ENCODE measurements at places on chromosomes 7 and 10.

GRCh38 chr10:58444876-58445275 is 59.7 kb downstream of the TFAM start:
- DNase-seq = no peak

DNA sequence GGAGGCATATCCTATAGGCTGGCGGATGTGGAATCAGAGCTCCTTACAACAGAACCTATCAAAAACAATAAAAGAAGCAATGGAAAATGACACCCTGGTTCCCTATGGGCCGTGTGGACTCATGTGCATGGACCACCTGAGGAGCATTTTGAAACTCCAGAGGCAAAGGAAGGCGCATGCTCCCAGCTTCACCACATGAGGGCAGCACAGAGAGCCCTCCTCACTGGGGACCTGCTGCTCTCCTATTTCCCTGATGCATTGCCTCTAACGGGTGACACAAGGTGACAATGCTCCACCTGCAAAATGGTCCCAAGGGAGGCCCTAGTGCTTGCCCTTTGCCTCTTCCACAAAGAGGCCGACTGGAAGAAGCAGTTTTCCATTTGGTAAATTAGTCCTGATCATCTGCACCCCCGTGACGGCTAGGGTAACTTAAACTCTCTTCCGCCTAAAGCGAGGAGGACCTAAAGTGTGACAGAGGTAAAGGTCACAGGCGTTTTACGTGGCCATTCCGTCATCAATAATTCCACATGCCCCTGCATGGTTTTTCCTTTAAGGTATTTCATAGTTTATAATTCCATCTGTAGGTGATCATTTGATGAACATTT is 67.7 kb downstream of the GPAM start:
- DNase-seq = peak; percentile 22

- DNase-seq = no peak
Measured at GRCh38 chr10:113104047-113104446, 154.0 kb downstream of the TCF7L2 start.

DNA sequence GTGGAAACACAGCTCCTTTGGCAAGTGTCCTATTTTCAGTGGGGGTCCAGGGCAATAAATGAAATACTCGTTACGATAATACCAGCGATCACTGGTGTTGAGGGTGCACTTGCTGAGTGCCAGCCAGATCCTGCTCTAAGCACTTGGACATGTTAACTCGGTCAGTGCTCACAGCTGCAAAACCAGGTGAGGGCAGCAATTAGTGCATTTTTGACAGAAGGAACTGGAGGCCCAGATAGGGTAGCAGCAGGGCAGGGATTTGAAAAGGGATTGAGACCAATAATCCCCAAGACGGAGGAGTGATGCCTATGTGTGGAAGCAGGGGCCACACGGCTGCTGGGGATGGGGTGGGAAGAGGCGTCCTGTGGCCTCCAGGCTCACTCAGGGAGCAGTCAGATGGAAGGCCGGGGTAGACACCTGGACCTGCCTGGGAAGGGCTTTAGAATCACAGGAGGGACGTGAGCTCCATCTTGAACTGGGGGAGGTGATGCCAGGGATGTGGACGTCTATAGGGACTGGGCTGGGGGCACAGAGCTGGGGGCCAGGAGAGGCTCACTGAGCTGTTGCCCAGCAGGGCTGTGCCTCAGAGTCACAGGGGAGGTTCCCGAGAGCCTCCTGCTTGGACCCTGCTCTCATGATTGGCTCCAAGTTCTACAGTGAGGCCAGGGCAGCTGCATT is 14.3 kb downstream of the PTPRE start:
- DNase-seq = no peak

DNA sequence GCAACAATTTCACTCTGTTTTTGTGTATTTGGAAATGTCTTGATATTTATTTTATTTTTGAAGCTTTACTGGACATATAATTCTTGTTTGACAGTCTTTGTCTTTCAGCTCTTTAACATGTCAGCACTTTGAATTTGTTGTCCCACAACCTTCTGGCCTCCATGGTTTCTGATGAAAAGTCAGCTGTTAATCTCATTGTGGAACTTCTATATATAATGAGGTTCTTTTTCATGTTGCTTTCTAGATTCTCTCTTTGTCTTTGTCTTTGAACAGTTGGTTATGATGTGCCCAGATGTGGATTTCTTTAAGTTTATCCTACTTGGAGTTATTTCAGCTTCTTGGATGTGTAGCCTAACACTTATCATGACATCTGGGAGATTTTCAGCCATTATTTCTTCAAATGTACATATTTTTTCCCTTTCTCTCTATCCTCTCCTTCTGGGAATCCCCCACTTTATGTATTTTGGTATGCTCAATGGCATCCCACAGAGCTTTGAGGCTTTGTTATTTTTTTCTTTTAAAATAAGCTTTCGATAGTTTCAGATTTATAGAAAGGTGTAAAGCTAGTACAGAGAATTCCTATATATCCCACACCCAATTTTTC is 9.5 kb upstream of the LMTK2 start:
- DNase-seq = no peak

- no peak for DNase-seq
Measured at GRCh38 chr7:40506158-40506557, 371.4 kb downstream of the SUGCT start.

- peak; percentile 48 for DNase-seq
Measured at GRCh38 chr10:3192856-3193635, 20.5 kb upstream of the PITRM1 start.

DNA sequence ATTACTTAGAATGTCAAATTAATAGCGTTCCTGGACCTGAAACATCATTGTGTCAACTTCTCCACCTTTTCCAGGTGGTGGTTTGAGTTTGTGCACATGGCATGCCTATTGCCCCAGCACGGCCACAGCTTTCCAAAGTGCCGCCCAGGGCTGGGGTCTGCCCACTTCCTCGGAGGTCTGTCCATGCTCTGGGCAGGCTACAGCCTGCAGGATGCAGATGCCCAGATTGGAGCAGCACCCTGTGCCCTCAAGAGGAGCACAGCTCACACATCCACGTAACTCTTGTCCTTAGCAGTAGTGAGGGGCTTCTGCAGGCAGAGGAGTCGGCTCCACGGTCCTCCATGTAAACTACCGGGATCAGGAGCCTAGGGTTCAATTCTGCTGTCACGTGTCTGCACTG is 238.6 kb downstream of the EBF3 start:
- DNase-seq = no peak

- no peak for DNase-seq
Measured at GRCh38 chr7:123003539-123004126, 8.1 kb upstream of the TAS2R16 start.

GRCh38 chr10:30396293-30396692 is 37.7 kb upstream of the MAP3K8 start:
- no peak for DNase-seq

- DNase-seq = no peak
Measured at GRCh38 chr10:101330631-101331225, 23.2 kb upstream of the BTRC start.

GRCh38 chr7:104064969-104065387 is 75.5 kb upstream of the RELN start:
- DNase-seq = no peak

DNA sequence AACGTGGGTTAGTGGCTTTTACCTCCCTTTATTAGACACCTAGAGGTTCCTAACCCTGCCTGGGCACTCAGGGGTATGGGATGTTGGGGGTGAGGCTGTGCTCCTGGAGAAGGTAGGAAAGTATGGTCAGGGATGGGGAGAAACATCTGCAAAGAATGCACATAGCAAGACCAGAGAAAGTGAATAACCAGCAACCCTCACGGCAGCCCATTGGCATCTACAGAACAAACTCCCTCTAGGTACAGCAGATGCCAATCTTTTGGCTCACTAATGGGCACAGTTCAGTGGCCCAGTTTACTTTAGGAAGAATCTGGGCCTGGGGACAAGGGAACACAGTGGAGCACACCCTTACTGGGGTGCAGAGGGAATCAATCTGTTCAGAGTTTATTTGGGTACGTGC is 143.9 kb downstream of the JAZF1 start:
- DNase-seq = no peak

GRCh38 chr7:44569959-44570358 is 3.7 kb downstream of the DDX56 start:
- no peak for DNase-seq

DNA sequence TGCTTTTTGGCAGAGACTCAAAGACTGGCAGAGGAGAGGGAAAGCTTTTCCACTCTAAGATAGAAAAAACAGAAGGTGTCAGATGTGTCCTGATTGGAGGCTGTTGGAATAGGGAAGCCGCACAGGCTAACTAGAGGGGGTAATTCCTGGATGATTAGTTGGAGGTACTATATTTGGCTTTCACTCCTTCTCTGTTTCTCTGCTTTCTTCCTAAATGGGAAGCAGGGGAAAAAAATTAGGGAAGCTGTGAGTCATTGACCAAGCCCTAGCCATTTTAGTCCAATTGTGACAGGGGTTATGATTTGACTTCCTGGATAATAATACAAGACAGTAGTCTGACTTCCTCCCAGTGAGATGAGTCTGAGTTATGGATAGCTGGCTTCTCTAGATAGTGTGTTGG is 475.2 kb upstream of the CELF2 start:
- DNase-seq = no peak

DNA sequence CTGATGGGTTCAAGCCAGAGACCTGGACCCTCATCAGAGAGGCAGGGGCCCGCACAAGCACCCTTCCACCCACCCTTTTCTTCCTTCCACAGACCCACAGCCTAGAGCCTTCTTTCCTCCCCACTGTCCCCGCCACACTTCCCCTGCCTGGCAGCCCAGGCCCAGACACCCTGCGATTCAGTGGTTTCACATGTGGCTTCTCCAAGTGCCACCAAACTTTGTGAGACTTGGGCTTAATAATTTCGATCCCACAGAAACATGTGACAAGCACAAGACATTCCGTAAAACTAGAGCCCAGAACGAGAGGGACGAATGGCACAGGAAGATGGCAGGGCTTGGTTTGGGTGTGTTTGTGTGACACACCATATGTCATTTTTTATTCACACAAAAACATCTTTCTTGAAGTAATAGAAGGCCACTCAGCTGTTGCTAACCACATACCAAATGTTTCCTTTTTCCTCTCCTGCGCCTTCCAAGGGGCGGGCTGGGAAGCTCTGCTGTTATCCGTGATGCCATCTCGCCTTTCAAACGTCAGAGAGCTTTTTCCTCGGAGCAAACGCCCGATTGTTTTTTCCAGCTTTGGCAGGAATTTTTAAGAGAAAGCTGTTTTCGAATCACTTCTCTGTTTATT is 162.9 kb downstream of the GRK5 start:
- DNase-seq = no peak

DNA sequence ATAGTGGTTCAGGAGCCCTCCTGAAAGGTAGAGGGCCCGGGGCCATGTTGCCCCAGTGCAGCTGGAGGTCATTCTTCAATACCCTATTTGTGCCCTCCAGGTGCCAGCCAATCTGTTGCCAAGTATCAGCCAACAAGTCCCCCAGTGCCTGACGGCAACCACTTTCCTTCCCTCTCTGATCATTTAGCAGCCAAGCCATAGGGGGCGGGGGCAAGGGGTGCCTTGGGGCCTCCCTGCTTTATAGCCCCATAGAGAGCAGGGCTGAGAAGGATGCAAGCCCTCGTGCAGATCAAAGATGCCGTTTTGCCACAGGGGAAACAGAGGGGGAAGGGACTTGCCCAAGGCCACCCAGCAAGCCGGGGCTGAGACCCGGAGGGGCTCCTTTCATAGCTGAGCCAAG is 149.0 kb upstream of the CHST15 start:
- no peak for DNase-seq

- no peak for DNase-seq
Measured at GRCh38 chr7:110764852-110765251, 326.1 kb upstream of the LRRN3 start.

DNA sequence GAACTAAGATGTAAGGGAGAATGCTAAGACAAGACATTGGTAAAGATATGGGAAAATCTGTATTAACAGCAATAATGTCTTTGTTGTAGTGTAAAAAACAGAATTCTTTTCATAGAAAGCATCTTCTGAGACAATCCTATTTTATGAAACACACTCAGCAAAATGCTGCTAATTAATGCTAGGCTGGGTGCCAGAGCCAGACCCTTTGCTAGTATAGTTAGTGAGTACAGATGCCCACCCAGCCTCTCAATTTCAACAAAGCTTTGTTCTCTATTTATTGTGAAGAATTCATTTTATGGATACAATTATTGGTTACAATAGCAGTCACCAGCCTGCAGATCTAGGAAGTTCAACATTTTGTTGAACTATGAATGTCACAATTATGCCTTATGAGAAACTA is 131.0 kb downstream of the SEM1 start:
- DNase-seq = no peak

All from CD4-positive, alpha-beta T cell treated with Interleukin-6 at 100 ng/mL for 8 hours (primary cell).